NCI-H1105 (cell line): ENCODE measurements at places on chromosomes 11 and 22.

DNA sequence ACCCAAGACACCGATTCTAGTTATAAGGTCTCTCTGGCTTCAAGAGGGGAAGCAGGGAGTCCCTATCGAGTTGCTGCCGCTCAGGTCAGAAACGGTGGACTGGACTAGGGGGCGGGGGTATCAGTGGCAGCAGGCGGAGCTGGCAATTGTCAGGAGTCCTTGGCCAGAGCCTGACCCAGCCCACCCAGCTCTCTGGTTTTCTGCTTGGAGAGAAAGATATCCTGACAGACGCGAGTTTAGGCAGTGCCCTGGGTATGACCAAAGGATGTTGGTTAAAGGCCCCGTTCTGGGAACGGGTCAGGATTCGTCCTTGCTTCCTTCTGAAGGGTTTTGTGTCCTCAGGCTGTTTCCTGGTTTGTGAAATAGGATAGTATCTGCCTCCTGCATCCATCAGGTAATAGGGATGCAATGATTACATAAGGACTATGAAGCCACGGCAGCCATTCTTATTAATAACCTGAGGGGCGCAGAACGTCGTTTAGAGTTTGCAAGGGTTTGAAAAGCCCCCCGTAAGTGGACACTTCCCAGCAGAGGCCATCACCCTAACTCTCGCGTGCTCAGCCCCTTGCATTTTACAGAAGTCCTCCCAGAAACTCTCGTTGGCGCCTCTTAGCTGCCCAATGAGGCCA lies 700 bp upstream of the DEPDC5 start:
- DNase-seq, result no peak

- no peak for DNase-seq
Measured at GRCh38 chr11:112241486-112241885, 15.3 kb downstream of the PTS start.

DNA sequence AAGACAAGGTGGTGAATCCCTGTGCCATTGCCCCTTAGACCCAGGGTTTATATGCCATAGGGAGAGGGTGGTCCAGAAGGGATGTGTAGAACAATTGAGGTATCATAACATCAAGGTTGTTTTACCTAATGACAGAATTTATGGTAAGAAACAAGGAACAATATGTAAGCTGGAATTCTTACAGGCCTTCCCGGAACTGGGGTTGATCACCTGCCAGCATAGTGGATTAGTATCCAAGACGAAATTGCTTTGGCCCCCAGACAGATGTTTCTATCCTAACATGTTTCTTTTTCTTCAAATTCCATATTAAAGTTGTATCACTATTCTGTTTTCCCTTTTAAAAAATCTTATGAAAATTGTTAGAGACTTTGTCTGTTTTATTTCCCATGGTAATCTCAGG lies 343.8 kb upstream of the ANO3 start:
- no peak for DNase-seq

DNA sequence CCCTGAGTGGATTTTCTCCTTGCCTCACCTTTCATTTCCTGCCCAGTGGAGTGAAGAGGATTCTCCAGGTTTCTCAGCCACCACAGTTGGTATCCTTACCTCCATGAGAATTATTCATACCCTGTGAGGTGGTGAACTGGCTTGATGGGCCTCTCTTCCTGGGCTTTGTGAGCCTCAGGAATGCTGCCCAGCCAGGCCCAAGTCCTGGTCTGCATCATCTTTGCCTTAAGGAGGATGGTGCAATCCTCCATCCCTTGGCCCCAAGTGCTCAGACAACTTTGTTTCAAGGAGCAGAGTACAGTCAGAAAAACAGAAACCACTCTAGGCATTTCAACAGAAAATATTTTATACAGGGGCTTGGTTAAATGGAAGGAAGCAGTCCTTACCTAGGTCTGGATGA lies 114.2 kb upstream of the CADM1 start:
- DNase-seq, result no peak

- no peak for DNase-seq
Measured at GRCh38 chr22:46728470-46728869, 9.6 kb downstream of the CERK start.

DNA sequence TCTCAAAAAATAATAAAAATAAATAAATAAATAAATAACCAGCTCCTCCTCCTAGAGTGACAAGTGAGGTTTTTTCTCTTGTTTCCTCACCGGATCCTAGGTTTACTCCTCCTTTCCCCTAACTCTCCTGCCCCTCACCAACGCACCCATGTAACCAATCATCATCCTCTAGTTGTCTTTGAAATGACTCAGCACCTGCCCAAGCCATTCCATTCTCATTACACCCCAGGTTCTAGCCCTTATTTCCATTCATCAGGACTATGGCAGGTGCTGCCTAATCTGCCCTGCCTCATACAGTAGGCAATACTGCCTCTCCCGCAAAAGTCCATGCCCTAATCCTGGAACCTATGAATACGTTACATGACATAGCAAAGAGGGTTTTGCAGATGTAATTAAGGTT lies 60.4 kb downstream of the BUD13 start:
- no peak for DNase-seq

DNA sequence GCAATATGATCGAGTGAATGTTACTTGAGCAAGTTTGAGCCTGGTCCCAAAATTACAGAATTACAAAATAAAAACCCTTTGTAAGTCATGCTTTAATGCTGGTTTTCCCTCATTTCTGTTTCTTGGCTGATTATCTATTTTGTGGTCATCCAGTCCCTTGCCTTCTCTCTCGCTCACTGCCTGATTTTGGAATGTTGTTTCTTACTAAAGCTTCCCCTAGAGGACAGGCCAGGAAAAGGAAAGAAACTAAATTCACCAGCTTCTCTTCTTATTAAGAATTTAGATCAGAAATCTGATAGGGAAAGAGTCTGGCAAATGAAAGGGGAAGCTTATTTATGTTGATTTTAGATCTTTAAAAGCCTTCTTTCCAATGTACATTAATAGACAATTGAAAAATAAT lies 16.6 kb upstream of the BDNF start:
- DNase-seq, result no peak

DNA sequence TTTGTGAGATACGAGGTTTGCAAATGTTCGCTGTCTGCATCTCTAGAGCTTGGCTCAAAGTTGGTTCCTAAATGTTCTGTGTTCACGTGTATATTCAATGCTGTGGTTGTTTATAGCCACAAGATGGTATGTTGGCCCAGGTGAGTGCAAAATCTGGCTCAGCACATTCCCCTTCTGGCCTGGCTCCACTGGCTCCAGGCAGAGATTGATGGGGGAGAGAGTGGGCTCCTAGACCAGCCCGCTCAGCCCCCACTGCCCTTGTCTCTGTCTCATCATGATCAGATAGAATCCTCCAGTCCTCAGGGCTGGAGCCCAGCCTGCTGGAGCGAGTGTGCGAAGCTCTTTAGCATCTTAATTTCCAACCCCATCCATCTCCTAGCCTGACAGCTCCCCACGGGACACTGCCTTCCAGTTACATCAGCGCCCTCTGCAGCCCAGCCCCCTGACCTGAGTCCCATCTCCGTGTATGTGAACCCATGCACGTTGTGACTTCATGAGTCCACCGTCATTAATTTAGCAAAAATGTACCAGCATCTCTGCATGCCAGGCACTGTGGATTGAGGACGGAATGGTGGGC lies 2.0 kb downstream of the P2RX3 start:
- no peak for DNase-seq

- DNase-seq, result no peak
Measured at GRCh38 chr11:78289552-78290292, 101.0 kb downstream of the USP35 start.

GRCh38 chr22:36902143-36902926 lies 11.1 kb upstream of the CSF2RB start:
- DNase-seq, result no peak

DNA sequence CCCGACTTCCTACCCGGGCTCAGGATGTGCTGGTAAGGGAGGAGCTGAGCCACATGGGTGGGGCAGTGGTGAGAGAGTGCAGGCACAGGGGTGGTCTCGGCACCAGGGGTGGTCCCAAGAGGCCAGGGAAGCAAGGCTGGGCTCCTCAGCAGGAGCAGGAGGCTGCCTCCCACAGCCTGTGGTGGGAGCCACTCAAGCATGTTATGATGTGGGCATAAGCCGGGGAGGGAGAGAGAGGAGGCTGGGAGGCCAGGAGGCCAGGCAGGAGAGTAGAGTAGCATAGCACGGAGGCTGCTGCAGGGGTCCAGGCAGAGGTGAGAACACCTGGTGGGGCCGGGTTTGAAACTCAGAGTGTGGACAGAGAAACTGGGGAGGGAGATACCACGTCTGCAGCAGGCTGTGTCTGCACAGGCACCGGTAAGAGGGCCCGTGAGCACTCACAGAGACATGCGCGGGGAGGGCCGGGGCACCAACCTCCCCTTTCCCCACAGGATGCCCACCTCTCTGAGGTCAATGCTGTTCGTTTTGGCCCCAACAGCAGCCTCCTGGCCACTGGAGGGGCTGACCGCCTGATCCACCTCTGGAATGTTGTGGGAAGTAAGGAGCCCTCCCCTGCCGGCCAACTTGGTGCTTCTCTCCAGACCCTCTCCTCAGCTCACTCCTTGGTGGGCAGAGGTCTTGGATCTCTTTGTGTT lies 10.7 kb downstream of the ATG16L2 start:
- DNase-seq, result no peak

- no peak for DNase-seq
Measured at GRCh38 chr11:1929621-1930461, 10.3 kb downstream of the TNNT3 start.

GRCh38 chr22:28137036-28137435 lies 218.0 kb upstream of the PITPNB start:
- DNase-seq, result no peak

- DNase-seq, result no peak
Measured at GRCh38 chr11:103625624-103625965, 410.8 kb upstream of the DDI1 start.

DNA sequence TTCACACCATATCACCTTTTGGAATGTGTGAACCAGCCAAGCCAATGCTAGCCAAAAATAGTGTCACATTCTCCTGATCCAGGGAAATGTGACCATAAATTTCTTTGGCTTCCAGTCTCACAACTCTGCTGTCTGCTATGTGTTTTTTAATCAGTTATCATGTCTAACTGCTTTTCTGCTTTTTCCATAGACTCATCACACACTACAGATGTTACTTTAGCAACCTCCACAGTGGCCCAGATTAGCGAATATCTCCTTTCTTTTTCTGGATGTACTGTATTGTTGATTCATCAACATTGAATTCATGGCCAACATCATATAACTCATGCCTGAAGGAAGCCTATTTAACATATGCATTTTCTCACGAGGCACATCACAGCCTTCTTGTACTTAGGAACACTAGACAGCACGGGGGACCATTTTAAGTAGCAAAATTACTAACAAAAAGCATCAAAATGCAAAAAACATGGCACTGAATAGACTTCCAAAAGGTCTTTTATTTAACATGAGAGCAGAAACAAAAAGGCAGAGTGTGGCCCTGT lies 73.1 kb upstream of the POU2AF2 start:
- DNase-seq, result no peak

- DNase-seq, result peak; percentile 4
Measured at GRCh38 chr11:60345489-60345888, 18.4 kb downstream of the MS4A6E start.

- no peak for DNase-seq
Measured at GRCh38 chr22:19213442-19214077, 35.0 kb upstream of the SLC25A1 start.

DNA sequence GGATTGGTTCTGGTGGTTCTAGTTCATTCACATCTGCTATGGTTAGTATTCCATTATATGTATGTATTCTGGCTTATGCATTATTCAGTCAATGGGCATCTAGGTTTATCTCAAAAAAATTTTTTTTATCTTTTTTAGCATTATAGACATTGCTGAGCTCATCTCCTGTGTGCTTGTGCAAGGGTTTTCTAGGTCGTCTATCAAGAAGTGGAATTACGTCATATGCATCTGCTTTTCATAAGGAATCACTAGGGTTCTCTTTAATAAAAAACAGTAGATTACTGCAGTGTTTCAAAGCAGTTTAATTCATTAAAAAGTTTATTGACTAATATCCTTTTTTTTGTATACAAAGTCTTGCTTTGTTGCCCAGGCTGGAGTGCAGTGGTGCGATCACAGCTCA lies 21.3 kb downstream of the TBC1D22A start:
- DNase-seq, result no peak

GRCh38 chr22:28247667-28248363 lies 328.8 kb upstream of the PITPNB start:
- no peak for DNase-seq

GRCh38 chr11:87215236-87215635 lies 177.5 kb downstream of the TMEM135 start:
- no peak for DNase-seq

- DNase-seq, result no peak
Measured at GRCh38 chr11:128830290-128831173, 36.6 kb downstream of the KCNJ1 start.

DNA sequence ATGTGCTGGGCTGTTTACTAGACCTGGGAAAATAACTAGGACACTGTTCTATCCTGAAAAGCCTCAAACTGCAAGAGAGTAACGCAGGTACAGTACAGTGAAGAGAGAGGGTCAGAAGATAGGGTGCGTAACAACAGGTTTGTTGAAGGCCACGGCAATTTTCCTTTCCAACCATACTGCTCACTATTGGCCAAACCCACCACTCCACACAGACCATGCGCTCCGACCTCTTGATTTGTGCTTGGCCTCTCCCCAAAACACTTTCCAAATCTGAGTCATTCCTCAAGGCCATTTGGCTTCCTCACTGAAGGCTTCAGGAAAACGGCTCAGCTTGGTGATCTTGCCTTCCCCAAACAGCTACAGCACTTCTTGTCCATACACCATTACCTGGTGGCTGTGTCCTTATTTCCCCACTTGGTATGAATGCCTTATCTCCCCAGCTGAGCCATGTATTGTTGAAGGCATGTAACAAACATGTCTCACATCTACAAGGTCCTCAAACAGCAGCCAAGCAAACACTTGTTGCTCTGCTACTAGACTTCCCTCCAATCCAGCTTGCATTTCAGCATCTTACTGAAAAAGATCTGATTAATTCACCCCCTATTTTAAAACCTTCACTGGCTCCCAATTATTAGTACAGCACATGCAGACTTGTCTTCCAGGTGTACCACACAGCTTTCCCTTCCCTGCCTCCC lies 40.9 kb downstream of the TCF20 start:
- DNase-seq, result no peak

GRCh38 chr22:23033116-23033905 lies 37.0 kb upstream of the GNAZ start:
- no peak for DNase-seq

- no peak for DNase-seq
Measured at GRCh38 chr11:115284773-115285172, 219.4 kb downstream of the CADM1 start.

GRCh38 chr11:126357969-126358762 lies 2.7 kb downstream of the ST3GAL4 start:
- no peak for DNase-seq

DNA sequence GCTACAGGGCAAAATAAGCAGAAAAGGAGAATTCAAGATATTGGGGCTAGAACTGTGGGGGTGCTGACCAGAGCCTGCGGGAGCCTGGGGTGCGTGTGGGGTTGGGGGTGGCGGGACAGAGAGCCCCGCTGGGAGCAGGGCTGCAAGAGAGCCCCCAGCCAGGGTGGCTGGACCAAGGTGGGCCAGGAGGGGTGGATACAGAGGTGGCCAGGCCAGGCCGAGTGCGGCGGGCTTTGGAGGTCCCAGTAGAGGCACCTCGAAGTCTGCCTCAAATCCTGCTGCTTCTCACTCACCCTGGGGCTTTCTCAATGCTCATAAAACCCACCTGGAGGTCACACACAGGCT lies 16.9 kb upstream of the MUC5B start:
- no peak for DNase-seq

- no peak for DNase-seq
Measured at GRCh38 chr11:34480314-34480713, 33.3 kb downstream of the ELF5 start.

- DNase-seq, result no peak
Measured at GRCh38 chr22:16987822-16988221, 20.2 kb downstream of the GAB4 start.

GRCh38 chr11:83044958-83045712 lies 26.6 kb downstream of the RAB30 start:
- no peak for DNase-seq
